ENCODE measurements at places on chromosomes 11 and 22. TPM values are rescaled to one million over a fixed set of nuclear protein-coding genes. Genes with fewer than 3 reads are reported as not detected.

DNA sequence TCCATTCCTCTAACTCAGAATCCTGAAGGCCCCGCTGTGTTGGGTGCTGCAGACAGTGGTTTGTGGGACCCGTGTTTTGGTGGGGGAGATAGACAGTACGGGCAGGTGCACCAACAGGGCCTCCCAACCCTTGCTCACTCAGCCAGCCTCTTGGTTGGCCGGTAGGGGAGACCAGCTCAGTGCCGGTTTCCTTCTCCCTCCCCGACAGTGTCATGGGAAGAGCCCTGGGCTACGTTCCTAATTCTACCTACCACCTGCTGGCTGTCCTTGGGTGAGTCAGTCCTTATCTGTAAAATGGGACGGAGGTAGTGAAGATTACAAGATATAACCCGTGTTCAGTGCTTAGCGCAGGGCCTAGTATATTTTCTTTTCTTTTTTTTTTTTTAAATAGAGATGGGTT, 5.9 kb downstream of the TMEM134 start:
- DNase-seq = no peak

GRCh38 chr11:1232021-1232882, 9.4 kb downstream of the MUC5B start:
- no peak for DNase-seq

- no peak for DNase-seq
These were observed 2.0 kb downstream of the GRK2 start for GRCh38 chr11:67268081-67268961.

DNA sequence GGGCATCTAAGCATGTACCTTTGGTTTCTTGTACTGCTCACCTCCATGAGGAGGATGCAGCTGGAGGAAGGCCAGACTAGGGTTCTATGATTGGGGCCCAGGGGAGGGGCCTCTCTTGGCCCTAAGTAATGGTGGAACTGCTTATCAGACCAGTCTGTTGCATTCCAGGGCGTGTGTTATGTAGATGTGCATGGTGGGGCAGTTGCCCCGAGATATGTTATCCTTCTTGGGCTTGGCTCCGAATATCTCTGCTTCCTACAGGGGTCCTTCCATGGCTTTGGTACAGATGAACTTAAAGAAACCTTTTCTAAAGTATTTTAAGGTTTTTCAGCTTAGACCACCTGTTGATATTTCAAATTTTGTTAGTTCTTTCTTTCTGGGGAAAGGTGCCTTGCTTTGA, 126.0 kb downstream of the SWAP70 start:
- DNase-seq = no peak

- no peak for DNase-seq
These were observed 207.0 kb downstream of the DDX10 start for GRCh38 chr11:108871867-108872266.

DNA sequence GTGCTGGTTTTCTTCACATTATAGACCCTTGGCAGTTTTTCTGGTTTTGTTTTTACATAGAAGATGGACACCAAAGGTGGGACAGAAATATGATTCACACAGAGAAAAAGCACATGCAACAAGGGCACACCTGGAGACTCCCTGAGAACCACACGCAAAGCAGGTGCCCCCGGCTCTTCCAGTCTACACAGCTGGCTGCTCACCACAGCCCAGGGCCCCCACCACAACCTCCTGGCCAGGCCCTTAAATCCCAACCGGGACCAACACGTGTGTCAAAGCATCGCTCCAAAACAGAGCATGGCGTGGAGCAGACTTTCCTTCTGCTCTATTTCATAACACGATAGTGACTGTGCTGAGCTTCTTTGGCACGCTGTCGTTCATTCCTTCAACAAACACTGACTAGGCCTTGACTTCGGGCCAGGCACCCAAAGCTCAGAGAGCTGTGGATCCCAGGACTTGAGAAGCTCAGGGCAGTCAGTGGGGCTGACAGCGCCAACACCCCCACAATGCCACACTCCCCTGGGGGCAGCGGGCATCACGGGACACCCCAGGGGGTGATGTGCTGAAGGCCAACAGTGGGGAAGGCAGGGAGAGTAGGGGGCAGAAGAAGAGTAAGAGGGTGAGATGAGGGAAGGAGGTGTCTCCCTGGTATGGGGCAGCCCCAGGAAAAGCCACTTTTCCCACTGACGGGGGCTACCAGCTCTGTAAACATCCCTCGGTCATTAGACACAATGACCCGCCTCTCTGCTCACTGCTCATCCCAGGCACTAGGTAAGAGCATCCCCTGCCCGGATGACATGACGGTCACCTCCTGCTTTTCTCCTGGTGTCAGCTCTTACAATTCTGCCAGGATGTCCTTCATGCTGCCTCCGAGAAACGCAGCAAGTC, 26.0 kb downstream of the CELSR1 start:
- no peak for DNase-seq

DNA sequence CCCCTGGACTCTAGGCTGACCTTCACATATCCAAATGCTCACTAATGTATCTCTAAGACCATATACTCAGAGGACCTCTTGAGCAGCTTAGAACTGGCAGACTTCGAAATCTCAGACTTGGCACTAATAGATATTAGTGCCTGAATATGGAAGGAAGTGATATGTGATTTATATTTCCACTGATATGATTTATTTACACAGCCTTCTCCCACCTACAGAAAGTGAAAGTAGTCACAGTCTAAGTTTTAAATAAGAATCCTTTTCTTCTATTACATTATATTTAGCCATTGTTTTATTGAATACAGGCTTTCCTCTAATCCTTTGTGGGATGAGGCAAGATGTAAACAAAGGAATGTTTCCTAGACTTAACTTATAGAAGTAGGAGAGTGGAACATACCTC, 6.7 kb upstream of the NAV2 start:
- DNase-seq = no peak

OR52A1 gene
- 0.02 TPM for polyA plus RNA-seq

POU2AF2 gene
- not detected for polyA plus RNA-seq

TMEM25 gene
- 32.5 TPM for polyA plus RNA-seq

CD6 gene
- 1.1 TPM for polyA plus RNA-seq

BDNF gene
- 1.3 TPM for polyA plus RNA-seq

CRYBB3 gene
- polyA plus RNA-seq = not detected

STK33 gene
- polyA plus RNA-seq = 32.6 TPM

LDHAL6A gene
- 0.69 TPM for polyA plus RNA-seq
